ENCODE measurements at places on chromosomes 13 and 19.

- no peak for DNase-seq
Measured at GRCh38 chr19:19209372-19209771, 2.4 kb upstream of the NCAN start.

DNA sequence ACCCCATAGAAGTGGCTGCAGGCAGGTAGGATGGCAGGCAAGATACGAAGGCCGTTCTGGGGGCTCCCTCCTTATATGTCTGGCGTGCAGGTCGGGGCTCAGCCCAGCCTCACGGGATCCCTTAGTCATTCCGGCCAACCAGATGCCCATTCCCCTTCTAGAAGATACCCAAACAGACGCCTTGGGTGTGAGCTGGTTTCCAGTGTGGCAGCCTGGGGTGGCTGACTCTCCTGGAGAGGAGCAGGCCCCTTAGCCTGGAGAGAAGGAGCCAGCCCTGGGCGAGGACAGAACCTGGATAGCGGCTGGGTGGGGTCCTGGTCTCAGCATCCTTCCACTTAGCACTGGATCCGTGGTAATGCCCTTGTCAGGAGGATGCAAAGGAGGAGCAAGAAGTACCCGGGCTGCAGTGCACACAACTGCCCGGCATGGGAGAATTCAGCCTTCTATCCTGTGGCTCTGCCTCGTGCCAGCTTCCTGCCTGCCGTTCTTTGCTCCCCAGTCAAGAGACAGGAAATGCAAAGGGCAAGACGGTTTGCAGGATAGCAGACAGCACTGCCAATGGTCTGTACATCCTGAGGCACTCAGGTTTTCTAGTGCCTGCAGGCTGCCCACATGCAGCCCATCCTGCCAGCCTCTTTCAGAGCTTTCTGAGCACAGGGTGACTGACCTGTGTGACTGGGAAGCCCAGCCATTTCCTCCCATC, 56.7 kb upstream of the WASF3 start:
- no peak for DNase-seq

- DNase-seq = no peak
Measured at GRCh38 chr19:5132698-5133651, 164.1 kb downstream of the KDM4B start.

GRCh38 chr13:47066226-47066625, 169.4 kb upstream of the HTR2A start:
- peak; percentile 2 for DNase-seq

DNA sequence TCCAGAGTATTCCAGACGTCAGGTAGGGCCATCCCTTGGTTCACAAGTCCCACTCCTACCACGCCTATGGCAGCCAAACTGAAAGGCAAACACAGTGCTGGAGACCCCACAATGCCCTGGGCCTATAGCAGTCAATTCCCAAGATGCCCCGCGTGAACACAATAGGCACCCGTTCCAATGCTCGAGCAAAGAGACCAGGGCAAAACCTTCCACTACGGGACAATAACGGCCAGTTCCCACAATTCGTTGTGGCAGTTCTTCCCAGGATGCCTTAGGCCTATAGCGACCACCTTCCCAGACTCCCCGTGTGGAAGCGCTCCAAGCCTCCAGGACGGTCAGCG, 538 bp downstream of the ZNF428 start:
- peak; percentile 38 for DNase-seq

DNA sequence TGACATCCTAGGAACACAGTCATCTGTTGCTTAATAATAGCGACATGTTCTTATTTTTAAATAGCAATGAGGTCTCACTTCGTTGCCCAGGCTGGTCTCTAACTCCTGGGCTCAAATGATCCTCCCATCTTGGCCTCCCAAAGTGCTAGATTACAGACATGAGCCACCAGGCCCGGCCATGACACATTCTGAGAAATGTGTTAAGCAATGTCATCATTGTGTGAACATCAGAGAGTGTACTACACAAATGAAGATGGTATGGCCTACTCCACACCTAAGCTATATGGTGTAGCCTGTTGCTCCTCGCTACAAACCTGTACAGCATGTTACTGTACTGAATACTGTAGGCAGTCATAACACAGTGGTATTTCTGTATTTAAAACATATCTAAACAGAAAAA, 24.6 kb upstream of the GARRE1 start:
- DNase-seq = no peak

GRCh38 chr13:110716247-110716515, 2.7 kb downstream of the ING1 start:
- DNase-seq = no peak

DNA sequence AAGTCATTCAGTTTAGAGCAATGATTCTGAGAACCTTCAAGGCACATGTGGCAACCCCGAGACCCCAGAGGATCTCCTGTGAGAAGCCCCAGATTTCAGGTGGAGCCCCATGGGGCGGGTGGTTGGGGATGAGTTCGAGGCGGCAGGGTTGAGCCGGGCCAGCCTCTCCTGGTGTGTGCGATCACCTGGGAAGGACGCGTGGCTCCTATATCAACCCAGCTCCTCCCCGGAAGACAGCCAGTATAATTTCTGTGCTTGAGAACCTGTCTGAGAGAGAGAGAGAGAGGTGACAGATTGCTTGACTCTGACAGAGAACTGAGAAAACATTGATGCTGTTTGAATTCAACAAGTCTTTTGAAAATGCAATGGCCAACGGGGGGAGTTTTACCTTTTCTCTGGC, 89.0 kb downstream of the TEX29 start:
- DNase-seq = no peak

GRCh38 chr13:98915981-98916380, 61.9 kb downstream of the DOCK9 start:
- DNase-seq = no peak

GRCh38 chr13:109494925-109495369, 291.4 kb downstream of the IRS2 start:
- peak; percentile 38 for DNase-seq

GRCh38 chr13:32882691-32883090, 133.5 kb upstream of the KL start:
- peak; percentile 67 for DNase-seq

- no peak for DNase-seq
Measured at GRCh38 chr13:60629158-60629557, 232.1 kb downstream of the TDRD3 start.

DNA sequence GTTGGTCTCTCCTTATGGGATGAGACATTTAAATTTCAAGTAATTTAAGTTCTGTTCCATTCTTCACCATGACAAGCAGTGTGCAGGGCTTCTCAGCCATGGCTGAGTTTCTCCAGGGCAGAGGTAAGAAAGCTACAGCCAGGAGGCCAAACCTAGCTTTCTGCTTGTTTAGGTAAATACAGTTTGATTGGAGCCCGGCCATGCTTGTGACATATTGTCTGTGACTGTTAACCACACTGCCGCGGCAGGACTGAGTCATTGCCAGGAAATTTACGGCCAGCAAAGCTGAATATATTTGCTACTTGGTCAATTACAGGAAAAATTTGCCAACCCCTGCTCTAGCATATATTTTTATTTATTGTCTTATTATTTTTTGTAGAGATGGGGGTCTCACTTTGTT, 10.7 kb downstream of the NLRP8 start:
- no peak for DNase-seq

- DNase-seq = no peak
Measured at GRCh38 chr19:1420590-1420989, 13.2 kb downstream of the DAZAP1 start.

- peak; percentile 42 for DNase-seq
Measured at GRCh38 chr19:4976401-4977298, 7.7 kb downstream of the KDM4B start.

DNA sequence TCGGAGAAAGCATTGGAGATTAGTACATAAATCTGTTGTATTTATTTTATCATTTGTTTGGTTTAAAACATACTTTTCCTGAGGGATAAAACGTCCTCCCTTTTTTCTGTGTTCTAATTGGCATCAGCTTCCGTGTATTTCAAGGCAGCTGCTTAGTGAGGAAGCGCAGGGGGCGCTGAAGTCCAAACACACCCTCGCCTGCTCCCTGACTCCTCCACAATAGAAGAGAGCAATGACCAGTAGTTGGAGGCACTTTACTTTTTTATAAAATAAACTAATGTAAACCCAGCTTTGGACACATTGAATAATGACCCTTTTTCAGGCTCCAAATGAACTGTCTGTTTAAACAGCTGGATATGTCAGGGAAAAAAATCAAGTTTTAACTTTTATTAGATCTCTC, 79.9 kb downstream of the RNASEH2B start:
- DNase-seq = no peak

DNA sequence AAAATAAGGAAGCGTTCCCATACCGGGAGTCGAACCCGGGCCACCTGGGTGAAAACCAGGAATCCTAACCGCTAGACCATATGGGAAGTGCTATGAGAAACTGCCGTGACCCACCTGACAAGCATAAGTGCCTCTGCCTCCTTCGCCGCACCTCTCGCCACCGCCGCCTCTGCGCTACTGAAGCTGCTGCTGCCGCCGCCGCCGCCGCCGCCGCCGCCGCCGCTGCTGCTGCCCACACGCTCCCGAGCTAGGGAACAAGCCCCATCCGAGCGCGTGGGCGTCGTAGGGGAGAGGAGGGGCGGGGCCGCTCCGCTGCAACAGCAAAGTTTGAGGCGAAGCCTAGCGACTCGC, 610 bp upstream of the WBP4 start:
- peak; percentile 94 for DNase-seq

DNA sequence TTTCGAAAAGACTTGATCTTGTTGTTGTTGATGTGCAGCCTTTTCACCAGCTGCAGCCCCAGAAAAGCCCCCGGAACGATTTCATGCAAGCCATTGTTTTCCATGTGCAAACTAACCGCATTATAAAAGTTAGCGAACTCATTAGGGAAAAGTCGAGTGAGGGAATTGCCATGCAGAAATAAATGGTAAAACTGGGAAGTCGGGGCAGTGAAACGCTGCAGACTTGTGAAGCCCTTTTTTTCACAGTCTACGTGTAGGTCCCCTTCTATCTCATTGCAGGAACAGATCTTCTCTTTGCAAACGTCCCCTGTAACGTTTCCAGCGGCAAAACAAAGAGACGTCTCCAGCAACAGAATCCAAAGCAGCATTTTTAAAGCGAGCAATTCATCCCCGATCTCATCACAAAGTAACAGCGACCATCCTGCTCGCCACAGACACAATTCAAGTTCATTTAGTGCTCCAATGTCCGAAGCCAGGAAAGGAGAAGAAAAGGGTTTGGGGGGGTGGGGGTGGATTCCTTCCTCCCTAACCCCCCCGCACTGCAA, 1.1 kb downstream of the SLITRK1 start:
- DNase-seq = no peak

GRCh38 chr13:111317571-111318345, 2.7 kb upstream of the TEX29 start:
- DNase-seq = no peak

DNA sequence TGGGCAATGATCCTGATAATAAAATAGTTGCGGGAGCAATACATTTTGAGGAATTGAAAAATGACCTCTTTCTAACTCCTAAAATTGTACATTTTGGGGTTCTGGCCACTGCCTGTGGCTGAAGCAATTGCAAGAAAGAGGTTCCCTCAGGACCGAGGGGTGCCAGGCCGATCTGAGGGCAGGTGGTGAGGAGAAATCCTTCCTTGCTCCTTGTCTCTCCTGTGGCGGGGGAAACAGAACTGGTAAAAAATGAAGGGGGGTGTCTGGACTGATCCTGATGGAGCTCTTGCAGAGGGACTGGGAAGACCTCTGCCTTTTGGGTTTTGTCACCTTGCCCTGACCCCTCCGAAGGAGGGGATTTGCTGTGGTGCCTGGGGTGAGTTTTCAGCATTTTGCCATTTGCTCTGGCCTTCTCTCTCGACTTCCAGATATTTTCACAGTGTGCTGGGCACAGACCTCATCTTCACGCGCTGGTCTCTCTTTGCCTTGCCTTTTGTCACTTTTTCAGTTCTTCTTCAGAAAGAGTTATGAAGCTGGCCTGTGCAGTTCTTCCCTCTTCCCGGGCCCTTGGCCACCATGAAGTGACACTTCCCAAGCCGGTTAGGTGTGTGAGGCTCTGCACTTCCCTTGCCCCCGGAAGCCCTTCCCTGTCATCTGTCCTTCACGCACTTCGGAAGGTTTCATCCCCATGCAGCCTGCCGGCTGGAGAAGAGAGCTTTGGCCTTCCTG, 22.2 kb downstream of the NFIX start:
- peak; percentile 61 for DNase-seq

DNA sequence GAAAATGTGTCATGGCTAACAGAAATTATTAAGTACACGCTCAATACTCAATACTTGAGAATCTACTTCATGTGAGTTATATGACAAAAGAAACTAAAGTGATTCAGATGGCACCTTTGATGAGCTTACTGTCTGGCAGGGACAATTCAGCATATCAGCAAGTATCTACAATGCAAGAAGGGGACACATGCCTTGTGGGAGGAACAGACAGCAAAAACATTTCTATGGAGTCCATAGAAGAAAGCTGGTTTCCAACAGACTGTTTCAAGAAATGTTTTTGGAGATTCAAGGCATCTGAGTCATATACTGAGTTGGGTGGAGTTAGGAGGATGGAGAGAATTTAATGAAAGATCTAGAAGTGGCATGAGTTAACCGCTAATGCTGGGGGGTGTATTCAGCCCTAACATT, 54.7 kb downstream of the MBNL2 start:
- DNase-seq = no peak

GRCh38 chr19:50565984-50566903, 2.0 kb downstream of the LRRC4B start:
- peak; percentile 24 for DNase-seq

GRCh38 chr19:8518536-8518935, 4.6 kb upstream of the ZNF414 start:
- no peak for DNase-seq

All from muscle of back (tissue), 13 donors.